ENCODE measurements at places on chromosomes 1 and 21. TPM values are rescaled to one million over a fixed set of nuclear protein-coding genes. Genes with fewer than 3 reads are reported as not detected.

Gene NBPF6
- total RNA-seq = not detected

Gene CBR3
- 15.9 TPM for total RNA-seq

Gene TTC39A
- 0.98 TPM for total RNA-seq

Gene EGLN1
- total RNA-seq = 47.8 TPM

Gene MX2
- total RNA-seq = 0.06 TPM

Gene AGT
- 0.12 TPM for total RNA-seq

Gene OLIG2
- total RNA-seq = not detected

Gene KRTAP12-2
- not detected for total RNA-seq

Gene MEF2D
- total RNA-seq = 34.1 TPM

Gene SERTAD4
- total RNA-seq = 0.73 TPM

Gene CFHR3
- 0.10 TPM for total RNA-seq

Gene MCL1
- 169 TPM for total RNA-seq

Gene FALEC
- total RNA-seq = not detected

Gene CDCA8
- 46.1 TPM for total RNA-seq

Gene BACE2
- total RNA-seq = 21.6 TPM

Gene TCHHL1
- total RNA-seq = not detected

Gene LHX8
- total RNA-seq = 1.2 TPM

Gene KRTAP10-8
- not detected for total RNA-seq

Gene DCLRE1B
- 9.5 TPM for total RNA-seq

Gene TLCD4
- 10.6 TPM for total RNA-seq

Gene IVL
- 0.06 TPM for total RNA-seq

Gene PSRC1
- total RNA-seq = 25.9 TPM

Gene TRIM45
- 1.6 TPM for total RNA-seq

Gene ASPM
- 23.9 TPM for total RNA-seq
